ENCODE measurements at places on chromosomes 13 and 19. TPM values are rescaled to one million over a fixed set of nuclear protein-coding genes. Genes with fewer than 3 reads are reported as not detected.

DNA sequence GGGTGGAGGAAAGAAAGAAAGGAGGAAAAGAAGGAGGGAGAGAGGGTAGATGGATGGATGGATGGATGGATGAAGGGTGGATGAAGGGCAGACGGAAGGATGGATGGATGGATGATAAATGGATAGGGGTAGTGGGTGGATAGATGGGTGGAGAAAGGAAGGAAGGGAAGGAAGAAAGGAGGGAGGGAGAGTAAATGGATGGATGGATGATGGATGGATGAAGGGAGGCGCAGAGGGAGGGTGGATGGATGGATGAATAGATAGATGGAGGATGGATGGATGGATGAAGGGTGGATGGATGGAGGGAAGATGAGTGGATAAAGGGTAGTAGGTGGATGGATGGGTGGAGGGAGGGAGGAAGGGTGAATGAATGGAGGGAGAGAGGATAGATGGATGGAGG, 41.2 kb downstream of the CPAMD8 start:
- no peak for DNase-seq

DNA sequence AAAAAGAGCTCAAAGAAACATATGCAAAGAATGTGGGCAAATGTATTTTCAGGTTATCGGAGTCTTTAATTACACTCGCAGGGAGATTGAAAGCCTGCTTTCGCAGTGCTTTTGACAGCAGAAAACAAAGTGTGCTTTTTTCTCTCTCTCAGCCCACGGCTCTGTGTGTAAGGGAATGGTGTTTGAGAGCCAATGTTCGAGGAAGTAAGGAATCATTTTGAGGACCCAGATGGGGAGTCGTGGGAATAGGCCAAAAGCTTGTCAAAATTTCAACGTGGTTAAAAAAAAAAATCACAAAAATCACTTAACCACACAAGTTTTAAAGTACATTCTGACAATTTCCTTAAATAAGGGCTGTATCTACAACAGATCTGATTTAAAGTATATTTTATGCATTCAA, 197.1 kb upstream of the IRS2 start:
- DNase-seq = no peak

DNA sequence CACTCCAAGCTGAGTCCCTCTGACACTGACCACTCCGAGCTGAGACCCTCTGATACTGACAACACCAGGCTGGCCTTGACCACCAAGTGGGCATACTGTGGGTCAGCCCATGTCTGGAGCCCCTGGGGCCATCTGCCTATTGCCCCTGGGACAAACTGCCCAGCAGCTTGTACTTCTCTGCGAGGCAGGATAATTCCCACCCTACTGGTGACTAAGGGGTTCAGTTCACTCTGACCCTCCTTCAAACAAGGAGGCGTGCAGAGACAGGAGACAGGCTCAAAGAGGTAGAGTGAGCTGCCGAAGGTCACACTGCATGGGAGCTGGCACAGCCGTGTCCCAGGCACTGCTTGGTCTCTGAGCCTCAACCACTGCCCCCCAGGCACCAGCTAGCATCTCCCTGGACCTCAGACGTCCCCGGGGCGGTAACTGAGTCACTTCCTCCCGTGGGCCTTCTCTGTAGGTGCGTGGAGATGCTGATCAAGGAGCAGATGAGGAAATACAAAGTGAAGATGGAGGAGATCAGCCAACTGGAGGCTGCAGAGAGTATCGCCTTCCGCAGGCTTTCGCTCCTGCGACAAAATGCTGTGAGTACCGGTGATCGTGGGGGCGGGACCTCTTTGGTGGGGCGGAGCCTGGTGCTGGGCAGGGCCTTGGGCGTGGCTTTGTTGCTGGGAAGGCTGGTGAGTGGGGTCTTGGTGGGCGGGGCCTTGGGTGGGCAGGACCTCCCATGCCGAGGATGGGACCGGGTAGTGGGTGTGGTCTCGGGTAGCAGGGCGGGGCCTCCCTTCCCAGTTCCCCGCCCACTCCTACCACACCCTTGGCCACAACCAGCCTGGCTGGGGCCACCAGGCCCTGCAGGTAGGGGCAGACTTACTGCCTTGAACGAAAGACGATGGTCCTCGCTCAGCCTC, 5.8 kb upstream of the USE1 start:
- peak; percentile 95 for DNase-seq

GRCh38 chr13:100733261-100733660, 58.7 kb upstream of the TMTC4 start:
- no peak for DNase-seq

DNA sequence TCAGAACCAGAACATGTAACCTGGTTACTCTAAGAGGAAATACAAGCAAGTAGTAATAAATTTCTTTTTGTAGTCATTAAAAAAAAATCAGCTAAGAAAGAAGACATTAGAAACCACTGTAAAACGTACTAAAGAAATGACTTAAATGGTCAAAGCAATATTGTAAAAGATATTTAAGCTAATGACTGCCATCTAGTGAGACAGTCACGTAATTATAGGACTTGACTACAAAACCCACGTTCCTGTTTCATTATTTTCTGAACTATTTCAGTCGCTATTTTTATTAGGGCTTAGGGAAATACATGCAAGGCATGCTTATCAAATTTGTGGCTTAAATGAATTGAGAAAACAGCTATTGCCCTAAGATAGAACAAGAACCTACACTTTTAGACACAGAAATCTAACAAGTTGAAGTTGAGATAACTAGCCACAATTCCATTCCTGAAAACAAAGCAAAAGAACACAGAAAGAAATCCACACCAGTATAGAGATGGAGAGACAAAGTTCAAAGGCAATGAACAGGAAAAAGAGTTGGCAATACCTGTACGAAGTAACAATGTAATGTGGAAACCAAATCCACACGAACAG, 17.9 kb downstream of the ALG5 start:
- DNase-seq = peak; percentile 50

- DNase-seq = no peak
These were observed 160.8 kb upstream of the SERP2 start for GRCh38 chr13:44212633-44213396.

GRCh38 chr13:25844559-25845434, 207.0 kb downstream of the SHISA2 start:
- DNase-seq = no peak

GRCh38 chr19:5964816-5965565, 12.9 kb downstream of the RANBP3 start:
- DNase-seq = peak; percentile 15

- DNase-seq = no peak
These were observed 913.2 kb upstream of the GPC6 start for GRCh38 chr13:92313382-92313781.

GRCh38 chr13:89520468-89520867, 1827.0 kb upstream of the MIR17HG start:
- DNase-seq = no peak

DNA sequence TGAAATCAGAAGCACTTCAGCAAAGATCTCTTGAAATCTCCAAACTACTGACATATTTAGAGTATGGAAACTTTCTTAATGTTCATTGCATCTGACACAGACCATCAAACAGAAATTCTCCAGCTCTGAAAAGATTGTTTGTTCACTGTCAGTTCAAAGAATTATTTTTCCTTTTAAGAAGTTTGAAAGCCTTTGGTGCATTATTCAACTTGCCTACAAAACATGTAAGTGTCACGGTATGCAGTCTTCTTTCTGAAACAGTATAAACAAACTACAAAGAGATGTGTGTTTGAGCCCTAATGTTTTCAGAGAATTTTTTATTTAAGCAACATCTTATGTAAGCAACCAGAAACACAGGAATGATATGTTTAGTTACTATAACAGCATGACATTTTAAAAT, 125.4 kb downstream of the FGF14 start:
- DNase-seq = no peak

DNA sequence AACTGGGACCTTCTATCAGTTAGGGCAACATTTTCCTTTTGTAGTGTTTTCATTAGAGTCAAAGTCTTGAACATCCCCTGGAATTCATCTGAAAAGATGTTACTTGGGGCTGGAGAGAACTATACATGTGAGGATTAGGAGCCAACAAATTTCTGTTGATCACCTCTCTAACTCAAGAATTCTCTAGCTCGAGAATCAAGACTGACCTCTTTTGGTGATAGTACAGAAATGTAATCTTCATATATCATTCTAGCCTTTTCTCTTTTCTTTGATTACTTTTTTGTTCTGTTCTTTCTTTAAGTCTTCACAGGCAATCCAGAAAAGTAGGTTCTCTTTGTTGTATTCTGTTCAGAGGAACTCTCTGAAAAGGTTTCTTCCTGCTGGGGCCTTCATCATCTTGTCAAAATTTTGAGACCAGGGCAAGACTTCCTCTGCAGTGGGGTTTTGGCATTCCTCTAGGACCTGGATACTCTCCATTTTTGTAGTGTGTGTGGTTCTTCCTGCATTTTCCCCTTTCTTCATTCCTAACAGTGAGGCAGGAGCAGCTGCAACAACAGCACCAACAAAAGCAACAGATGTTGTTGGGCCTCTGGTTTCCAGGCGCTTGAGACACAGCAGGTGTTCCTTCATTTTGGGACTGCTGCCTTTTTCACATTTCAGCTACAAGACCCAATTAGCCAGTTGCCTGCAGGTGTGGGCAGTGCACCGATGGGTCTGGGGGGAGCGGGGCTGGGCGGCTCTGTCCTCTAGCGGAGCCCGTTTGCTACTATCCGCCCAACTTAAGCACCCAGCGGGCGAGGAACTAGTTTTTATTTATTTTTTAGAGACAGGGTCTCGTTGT, 26.2 kb downstream of the ELF1 start:
- DNase-seq = peak; percentile 30

GRCh38 chr19:32457571-32458158, 52.1 kb downstream of the DPY19L3 start:
- DNase-seq = no peak

- no peak for DNase-seq
These were observed 44.5 kb downstream of the OLFM2 start for GRCh38 chr19:9891609-9892373.

DNA sequence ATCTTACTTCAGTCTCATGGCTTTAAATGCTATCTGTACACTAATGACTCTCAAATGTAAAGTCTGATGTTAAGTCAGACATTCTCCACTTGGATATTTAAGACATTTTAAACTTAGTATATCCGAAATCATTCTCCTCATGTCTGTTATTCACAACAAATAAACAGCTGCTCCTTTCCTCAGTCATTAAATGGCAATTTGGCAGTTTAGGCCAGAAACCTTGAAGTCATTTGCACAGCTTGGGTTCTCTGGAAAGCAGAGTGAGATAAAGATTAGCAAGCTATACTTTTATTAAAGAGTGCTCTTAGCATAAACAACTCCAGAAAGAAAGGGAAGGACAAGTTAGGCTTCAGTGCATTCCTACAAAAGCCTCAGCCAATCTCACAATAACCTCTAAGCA, 53.7 kb downstream of the DNAJC15 start:
- no peak for DNase-seq

- DNase-seq = no peak
These were observed 103.3 kb upstream of the ZNF507 start for GRCh38 chr19:32241932-32242710.

- DNase-seq = no peak
These were observed 158.3 kb downstream of the FOXO1 start for GRCh38 chr13:40508127-40508526.

GRCh38 chr19:3983936-3984583, 1.2 kb downstream of the EEF2 start:
- DNase-seq = peak; percentile 32

GRCh38 chr13:80577926-80578670, 237.2 kb upstream of the SPRY2 start:
- no peak for DNase-seq

DNA sequence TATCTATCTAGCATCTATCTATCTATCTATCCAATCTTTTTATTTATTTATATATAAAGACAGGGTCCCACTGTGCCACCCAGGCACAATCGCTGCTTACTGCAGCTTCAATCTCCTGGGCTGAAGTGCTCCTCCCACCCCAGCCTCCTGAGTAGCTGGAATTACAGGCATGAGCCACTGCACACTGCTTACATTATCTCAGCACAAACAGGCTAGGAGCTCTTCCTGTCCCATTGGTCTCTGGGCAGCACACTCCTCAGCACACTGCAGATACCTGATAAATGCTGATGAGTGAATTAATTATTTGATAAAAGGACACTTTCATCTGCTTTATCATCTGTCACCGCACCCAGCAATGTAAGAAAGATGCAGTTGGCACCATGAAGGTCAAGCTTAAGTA, 16.1 kb downstream of the ZNF562 start:
- DNase-seq = no peak

- DNase-seq = no peak
These were observed 212.7 kb downstream of the DIAPH3 start for GRCh38 chr13:59951011-59951410.

DNA sequence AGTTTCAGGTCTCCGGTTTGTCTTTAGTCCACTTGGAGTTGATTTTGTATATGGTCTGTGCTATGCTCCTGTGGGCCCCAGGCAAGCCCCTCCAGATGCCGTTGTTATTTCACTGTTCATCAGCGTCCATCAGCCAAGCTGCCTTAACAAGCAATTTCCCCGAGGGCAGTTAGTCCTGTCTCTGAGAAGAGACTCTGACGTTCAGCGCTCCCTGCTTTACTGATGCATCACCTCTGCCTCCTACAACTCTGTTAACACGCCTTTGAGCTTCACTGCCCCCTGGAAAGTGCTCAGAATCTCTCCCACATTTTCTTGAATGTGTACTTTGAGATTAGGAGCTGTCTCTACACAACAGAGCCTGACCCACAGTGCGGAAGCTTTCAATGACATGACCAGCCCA, 41.8 kb upstream of the UBAC2 start:
- no peak for DNase-seq

DNA sequence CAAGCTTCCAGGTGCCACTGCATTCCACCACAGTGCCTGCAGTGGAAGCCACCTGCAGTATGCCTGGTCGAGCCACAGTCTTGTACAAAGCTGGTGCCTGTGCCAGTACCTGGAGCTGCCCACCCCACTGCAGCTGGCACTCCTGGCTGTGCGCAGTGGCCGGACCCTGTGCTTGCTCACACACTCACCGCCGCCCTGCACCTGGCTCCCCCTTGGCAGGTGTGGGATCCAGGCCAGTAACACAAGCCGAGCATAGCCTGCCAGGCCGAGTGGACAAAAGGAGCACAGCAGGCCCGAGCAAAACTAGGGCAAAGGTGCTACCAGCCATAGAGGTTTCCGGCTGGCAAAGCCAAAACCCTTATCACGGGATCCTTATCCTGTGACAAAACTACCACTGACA, 18.5 kb downstream of the UGGT2 start:
- no peak for DNase-seq

GRCh38 chr19:32543115-32543900, 37.7 kb upstream of the PDCD5 start:
- DNase-seq = no peak

PALM gene
- polyA plus RNA-seq = 6.2 TPM

P2RY11 gene
- 8.7 TPM for polyA plus RNA-seq

CYP4F12 gene
- 0.03 TPM for polyA plus RNA-seq

TNNI3 gene
- polyA plus RNA-seq = 9.1 TPM

CYP2S1 gene
- polyA plus RNA-seq = 0.67 TPM

TMEM59L gene
- 5.8 TPM for polyA plus RNA-seq

LATS2 gene
- polyA plus RNA-seq = 19.6 TPM

CCL25 gene
- not detected for polyA plus RNA-seq

PLK5 gene
- polyA plus RNA-seq = not detected

GNG8 gene
- polyA plus RNA-seq = not detected

GFY gene
- polyA plus RNA-seq = not detected

OR4F17 gene
- polyA plus RNA-seq = not detected

TRPC4 gene
- polyA plus RNA-seq = not detected
